ENCODE measurements at places on chromosomes 3 and 15. TPM values are rescaled to one million over a fixed set of nuclear protein-coding genes. Genes with fewer than 3 reads are reported as not detected.

ZNF80 gene
- not detected for total RNA-seq

DUOX1 gene
- total RNA-seq, result not detected

ZBTB20 gene
- total RNA-seq, result 25.9 TPM

SLC9A9 gene
- 0.10 TPM for total RNA-seq

TMEM108 gene
- total RNA-seq, result 0.69 TPM

CCDC39 gene
- total RNA-seq, result not detected

GOLGA6L25 gene
- total RNA-seq, result not detected

CHST2 gene
- 2.8 TPM for total RNA-seq

RAD54L2 gene
- 5.8 TPM for total RNA-seq

PIGBOS1 gene
- total RNA-seq, result 23.2 TPM

IFT57 gene
- 74.2 TPM for total RNA-seq

KY gene
- 0.66 TPM for total RNA-seq

PRTG gene
- total RNA-seq, result 2.7 TPM

STAB1 gene
- total RNA-seq, result not detected

PLA1A gene
- total RNA-seq, result not detected

LSM3 gene
- total RNA-seq, result 23.0 TPM

PLA2G4E gene
- total RNA-seq, result not detected

NT5DC2 gene
- 50.0 TPM for total RNA-seq

FBXO40 gene
- total RNA-seq, result not detected

FGD5 gene
- 0.05 TPM for total RNA-seq

ADAMTSL3 gene
- total RNA-seq, result not detected

BCHE gene
- total RNA-seq, result 8.0 TPM

ITGA11 gene
- total RNA-seq, result 31.2 TPM

SAMMSON gene
- not detected for total RNA-seq

CHRNB4 gene
- total RNA-seq, result not detected
